Esophagus muscularis mucosa (tissue), 4 donors: ENCODE measurements at places on chromosomes 13 and 19. TPM values are rescaled to one million over a fixed set of nuclear protein-coding genes. Genes with fewer than 3 reads are reported as not detected.

The IFNL1 gene
- total RNA-seq, result not detected

The TGDS gene
- 7.5 TPM for total RNA-seq

The NCR1 gene
- not detected for total RNA-seq

The OLFM4 gene
- not detected for total RNA-seq

The ANKRD24 gene
- total RNA-seq, result 1.3 TPM

The ZNF558 gene
- 59.2 TPM for total RNA-seq

The ZNF497 gene
- total RNA-seq, result 0.84 TPM

The POU4F1 gene
- not detected for total RNA-seq

The ZNF626 gene
- total RNA-seq, result 13.7 TPM

The SLC25A41 gene
- total RNA-seq, result 0.32 TPM

The GJA3 gene
- not detected for total RNA-seq

The ZNF440 gene
- 6.2 TPM for total RNA-seq

GRCh38 chr19:17611462-17612244 is 56.2 kb downstream of the COLGALT1 start:
- DNase-seq, result no peak

DNA sequence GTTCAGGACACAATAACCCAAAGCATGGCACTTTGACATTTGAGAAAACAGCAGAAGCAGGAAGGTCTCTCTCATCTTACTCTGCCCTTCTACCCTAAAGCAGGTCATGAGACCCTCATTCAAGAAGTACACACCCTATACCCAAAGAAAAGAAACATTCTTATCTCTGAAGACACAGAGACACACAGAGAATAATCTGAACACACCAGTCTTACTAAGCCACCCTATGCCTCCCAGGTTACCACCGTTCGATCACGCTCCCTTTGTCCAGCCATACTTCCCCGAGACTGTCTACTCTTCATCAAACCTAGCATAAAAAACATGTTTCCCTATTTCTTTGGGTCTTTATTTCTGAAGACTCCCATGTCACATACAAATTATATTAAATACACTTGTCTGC is 66.5 kb upstream of the ANKRD10 start:
- DNase-seq, result no peak

DNA sequence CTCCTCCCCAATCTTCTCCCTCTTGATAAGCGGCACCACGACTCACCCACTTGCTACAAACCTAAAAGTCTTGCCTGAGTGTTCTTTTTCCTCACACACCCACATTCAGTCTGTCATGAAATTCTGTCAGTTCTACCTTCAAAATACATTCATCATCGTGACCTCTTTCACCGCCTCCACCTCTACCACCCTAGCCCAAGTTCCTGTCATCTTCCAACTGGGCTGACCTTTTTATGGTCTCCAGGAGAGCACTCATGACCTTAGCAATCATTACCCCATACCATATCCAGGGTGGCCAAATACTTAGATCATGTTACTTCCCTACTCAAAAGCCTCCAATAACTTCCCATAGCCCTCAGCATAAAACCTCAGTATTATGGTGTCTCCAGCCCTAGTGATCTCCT is 110.4 kb upstream of the TSC22D1 start:
- DNase-seq, result no peak

- DNase-seq, result peak; percentile 70
Measured at GRCh38 chr13:21362741-21363140, 96.4 kb downstream of the ZDHHC20 start.

- DNase-seq, result no peak
Measured at GRCh38 chr13:49303533-49304252, 56.0 kb downstream of the CDADC1 start.

- peak; percentile 96 for DNase-seq
Measured at GRCh38 chr19:36850559-36851442, at the start of gene ZNF345. TSS of gene ZNF345 (plus strand) at chr19:36850876. CDS start at chr19:36876831, 25,955 bp downstream.

- DNase-seq, result no peak
Measured at GRCh38 chr13:30157616-30157993, 149.7 kb downstream of the KATNAL1 start.

DNA sequence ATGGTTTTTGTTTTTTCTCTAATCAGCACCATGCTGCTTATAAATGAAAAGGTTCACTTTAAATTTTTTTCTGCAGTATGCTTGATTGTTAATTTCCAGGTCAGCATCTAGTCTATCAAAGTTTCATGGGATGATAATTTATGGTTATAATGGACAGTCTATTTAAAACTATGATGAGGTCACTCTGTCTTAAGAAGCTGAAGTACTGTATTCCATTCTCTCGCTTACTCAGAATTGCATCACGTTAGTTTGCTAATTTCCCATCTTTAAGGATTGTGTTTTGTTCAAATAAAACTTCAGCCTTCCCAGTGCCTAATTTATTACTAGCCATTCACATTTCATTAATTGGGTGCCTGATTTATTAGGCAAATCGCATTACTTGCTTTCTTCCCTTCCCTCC is 94.3 kb downstream of the GPC6 start:
- no peak for DNase-seq

GRCh38 chr19:33954686-33955085 is 158.0 kb downstream of the KCTD15 start:
- peak; percentile 72 for DNase-seq

DNA sequence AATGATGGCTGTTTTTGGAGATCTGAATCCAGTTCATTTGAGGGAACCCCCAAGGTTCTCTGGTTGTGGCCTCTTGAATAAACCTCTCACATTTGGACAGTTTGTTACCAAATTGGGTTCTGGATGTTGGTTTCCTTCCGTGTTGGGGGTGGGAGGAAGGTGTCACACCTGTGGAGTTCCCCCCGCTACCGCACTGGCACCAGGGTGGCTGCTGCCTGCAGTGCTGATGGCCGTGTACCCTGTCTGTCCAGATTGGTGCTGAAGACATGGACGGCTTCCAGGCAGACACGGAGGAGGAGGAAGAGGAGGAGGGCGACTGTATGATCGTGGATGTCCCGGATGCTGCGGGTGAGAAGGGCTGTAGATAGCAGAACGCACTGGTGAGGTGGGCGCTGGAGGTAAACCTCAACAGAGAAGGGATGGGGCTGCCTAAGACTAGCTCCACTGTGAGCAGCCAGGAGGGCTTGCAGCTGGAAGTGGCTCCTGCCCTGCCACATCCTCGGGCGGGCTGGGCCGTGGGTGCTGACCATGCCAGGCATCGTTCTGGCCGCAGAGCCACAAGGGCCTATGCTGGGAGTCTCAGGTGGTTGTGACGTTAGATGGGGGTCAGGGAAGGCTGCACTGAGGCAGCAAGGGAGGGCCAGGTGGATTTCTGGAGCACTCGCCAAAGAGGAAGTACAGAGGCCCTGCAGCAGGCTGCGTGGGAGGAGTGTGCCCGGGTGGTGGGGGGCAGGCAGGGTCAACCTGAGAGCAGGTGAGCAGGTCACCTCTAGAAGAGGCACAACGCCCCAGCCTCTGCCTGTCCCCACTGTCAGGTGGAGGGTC is 15.4 kb downstream of the UBXN6 start:
- no peak for DNase-seq

GRCh38 chr13:110813646-110814624 is 100.4 kb downstream of the ING1 start:
- no peak for DNase-seq
